ENCODE measurements at places on chromosomes 1 and 21.

DNA sequence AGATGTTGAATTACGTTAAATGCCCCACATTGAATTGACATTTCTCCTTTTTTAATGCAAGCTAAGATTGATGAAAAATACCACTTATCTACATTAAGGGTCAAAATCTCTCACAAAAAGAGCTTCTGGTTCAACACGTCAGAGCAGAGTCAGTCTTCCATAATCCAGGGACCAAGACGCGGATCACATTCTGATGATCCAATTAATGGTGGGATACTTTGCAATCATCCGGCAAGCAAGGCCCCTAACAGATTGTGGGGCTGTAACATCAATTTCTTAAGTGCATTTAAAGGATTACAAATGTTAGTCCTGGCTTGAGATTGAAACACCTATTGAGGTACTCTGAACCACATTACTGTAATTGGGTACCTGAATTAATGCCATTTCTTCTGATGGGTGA lies 120.2 kb upstream of the ESRRG start:
- DNase-seq: no peak

GRCh38 chr1:86502721-86503405 lies 34.1 kb downstream of the CLCA1 start:
- DNase-seq: no peak

- DNase-seq: no peak
These were observed 27.0 kb upstream of the ABCG1 start for GRCh38 chr21:42191696-42192595.

DNA sequence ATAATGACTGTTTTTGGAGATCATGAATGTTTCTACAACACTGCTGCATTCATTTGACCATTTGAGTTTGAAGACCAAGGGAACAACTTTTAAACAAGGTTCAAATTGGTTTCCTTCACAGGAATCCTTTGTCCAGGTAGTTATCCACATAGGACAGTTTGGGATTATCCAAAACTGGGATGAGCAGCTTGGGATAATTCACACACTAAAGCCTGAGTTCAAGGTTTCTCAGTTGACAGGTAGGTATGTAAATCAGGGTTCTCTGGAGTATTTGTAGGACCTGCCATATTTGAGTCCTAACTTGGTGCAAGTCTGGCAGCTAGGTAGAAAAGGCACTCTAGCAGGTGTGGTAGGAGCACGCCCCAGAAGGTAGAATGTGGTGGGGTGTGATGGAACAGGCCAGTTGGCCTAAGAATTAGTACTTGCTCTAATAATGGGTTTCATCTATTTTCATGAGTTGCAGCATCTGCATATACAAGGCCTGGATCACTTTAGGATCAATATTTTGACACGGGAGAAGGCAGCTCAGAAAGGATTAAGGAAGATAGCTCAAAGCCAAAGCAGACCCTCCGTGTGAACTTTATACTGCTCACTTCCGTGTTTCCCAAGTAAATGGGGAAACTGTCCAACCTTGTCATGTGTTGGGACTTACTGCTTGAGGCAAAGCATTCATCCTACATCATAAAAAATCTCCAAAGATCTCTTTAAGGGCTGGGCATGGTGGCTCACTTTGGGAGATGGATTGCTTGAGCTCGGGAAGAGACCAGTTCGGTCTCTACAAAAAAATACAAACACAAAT lies 14.1 kb upstream of the RAB42 start:
- DNase-seq: peak; percentile 35

GRCh38 chr21:41924368-41924754 lies 29.5 kb downstream of the C2CD2 start:
- DNase-seq: no peak

- DNase-seq: no peak
These were observed 270.0 kb upstream of the VAMP3 start for GRCh38 chr1:7501084-7501491.

- DNase-seq: no peak
These were observed 6.5 kb downstream of the RO60 start for GRCh38 chr1:193065954-193066353.

DNA sequence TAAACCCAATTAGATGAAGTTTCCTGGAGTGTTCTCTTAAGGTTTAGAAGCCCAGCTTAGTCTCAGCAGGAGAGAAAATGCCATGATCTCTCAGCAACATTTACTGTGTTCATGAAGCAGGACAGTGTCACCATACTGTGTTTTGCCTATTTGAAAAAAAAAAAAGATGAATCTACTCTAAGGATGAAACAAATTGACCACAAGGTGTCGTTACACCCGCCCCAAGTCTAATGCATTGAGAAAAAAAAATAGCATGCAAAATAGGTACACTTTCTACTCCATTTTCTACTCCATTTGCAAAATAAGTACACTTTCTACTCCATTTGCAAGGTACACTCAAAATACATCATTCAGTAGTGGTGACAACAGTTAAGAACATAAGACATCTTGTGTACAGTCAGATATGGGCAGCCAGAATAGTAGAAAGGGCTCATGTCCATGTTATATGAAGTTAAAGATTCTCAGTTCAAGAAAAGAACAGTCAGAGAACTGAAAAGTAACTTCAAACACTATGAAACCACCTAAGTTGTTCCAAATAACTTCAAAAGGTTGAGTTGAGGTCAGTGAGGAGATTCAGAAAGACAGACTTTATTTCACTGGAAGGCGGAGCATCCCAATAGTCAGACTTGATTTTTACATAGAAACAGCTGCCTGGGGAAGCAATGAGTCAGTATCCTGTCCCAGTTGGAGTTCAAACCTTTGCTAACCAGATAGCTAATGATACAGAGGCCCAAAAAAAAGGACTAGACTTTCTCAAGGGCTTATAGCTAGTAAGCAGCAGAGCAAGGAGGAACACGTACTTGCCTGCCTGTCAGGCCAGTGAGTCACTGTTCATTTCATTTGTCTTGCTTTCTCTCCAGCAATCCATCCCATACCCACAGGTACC lies 13.3 kb downstream of the PLPPR5 start:
- no peak for DNase-seq

- no peak for DNase-seq
These were observed 70.2 kb upstream of the CDC42BPA start for GRCh38 chr1:227388214-227389168.

All from MV-4-11 (cell line).